NCI-H2029 treated with DMSO at 0.1 percent for 48 hours (cell line): ENCODE measurements at places on chromosomes 16 and 17.

DNA sequence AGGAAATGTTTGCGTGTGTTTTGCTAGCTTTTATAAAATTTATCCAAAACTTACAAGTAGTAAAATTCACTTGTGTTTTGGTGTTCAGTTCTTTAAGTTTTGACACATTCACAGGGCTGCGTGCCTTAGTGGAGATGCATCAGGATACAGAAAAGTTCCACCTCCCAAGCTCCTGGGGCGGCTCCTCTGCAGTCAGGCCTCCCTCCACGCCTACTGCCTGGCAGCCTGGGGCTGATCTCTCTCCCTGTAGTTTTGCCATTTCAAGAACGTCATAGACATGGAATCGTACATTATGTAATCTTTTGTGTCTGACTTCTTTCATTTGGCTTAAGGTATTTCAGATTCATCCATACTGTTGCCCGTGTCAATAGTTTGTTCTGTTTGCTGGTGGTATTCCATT, 27.2 kb upstream of the IRF8 start:
- DNase-seq: no peak

GRCh38 chr17:17196776-17197175, 9.4 kb downstream of the PLD6 start:
- DNase-seq: no peak

DNA sequence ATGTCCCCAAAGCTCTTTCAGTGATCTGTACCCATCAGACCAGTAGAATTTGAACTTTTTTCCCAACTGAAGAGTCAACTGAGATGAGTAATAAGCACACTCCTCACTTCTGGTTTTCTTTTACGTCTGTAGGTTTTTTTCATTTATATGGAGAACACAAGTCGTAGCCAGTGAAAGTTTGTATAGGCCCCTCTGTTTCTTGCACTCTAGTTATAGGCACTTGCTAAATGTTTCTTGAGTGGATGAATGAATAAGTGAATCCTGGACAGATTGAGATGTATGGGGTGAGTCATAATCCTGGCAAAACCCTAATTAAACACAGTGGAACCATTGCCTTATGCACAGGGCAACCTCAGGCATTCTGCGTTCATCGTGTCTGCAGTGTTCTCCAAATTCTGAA, 193.7 kb upstream of the TBX2 start:
- DNase-seq: no peak

DNA sequence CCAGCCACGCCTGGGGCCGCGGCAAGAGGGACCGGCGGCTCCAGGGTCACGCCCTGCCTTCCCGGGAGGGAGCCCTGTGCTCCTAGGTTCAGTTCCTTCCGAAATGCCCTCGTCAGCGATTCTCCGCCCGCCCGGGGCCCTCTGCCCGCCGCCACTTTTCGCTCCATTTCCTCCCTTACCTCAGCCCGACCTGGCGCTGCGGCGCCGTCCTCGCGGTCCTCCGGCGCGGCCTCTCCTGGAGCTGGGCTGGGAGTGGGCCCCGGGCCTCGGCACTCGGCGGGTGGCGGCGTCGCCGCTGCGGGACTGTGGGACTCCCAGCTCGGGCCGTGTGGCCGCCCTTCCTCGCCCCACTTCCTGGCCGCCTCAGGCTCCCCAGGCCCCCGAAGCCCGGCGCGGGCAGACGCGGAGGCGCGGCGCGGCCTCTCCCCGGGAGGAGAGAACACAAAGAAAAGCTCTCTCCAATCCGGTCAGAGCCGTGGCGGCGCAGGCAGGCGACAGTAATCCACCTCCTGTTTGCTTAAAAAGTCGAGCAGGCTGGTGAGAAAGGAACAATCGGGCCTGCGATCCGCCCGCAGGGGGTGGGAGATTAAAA, 1.6 kb downstream of the BAHCC1 start:
- no peak for DNase-seq

DNA sequence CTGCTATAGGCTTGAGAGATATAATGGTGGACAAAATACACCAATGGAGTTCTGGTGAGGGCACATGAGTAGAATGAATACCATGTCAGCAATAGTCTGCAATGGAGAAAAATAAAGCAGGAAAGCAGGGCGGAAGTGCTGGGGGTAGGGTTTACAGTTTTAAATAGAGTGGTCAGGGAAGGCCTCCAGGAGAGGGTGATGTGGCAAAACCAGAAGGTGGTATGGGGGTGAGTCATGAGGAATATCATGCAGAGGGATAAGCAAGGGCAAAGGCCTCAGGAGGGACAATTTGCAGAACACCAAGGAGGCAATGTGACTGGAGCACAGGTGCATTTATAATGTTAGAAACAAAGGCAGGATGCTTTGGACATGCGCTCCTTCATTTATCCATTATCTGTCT, 102.0 kb downstream of the ITFG1 start:
- no peak for DNase-seq

GRCh38 chr17:34370376-34370996, 7.5 kb upstream of the CCL1 start:
- DNase-seq: no peak

GRCh38 chr17:44608727-44609435, 47.4 kb upstream of the MEIOC start:
- DNase-seq: peak; percentile 68

DNA sequence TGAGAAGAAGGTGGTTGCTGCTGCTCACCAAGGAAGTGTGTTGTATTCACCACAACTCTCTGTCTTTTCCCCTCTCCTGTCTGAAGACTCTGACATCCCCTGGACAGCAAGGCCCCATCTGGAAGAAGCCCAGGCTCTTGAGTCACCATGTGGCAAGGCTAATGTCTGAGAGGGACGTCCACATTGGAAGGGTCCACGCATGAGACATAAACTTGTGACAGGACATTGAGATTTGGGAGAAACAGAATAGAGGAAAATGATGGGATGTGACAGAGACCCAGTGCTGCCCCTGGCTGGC, 176.5 kb downstream of the IRF8 start:
- DNase-seq: no peak

DNA sequence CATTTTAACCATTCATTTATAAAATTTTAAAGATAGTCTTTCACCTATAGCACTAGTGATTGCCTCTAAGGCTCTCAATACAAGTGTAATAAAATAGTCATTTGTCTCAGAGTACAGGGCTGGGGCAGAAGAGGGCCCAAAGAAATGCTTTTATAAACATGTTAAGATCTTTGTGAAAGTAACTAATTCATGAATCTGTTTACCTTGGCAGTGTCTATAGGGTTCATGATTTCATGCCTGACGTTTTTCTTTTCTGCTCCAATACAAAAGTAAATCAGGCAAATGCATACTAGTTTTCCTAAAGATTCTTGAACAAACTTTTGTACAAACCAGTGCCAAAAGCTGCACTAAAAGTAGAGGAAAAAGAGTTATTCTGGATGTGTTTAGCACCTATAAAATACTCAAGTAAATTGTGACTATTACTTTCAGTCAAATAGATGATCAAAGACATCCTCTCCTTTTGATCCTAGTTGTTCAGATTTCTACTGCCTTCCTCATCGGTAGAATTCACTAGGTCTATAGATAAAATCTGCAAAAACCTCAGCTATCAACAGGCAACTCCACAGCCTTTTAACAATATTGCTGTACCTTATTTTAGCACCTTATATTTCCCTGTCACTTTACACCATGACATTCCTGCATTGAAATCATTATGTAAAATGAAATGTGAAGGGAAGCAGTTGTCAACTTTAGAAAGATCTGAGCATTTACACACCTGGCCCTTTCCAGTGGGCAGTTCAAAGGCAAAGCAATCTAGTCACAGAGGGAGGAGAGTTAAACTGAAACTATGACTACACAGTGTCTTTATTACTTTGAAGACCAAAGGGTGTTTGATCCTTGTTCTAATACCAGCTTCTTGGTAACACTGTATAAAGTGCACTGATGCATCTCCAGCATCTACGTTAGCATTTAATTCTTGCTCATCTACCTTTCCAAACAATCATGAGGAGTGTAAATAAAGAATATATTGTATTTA, 100.0 kb upstream of the MED13 start:
- no peak for DNase-seq

DNA sequence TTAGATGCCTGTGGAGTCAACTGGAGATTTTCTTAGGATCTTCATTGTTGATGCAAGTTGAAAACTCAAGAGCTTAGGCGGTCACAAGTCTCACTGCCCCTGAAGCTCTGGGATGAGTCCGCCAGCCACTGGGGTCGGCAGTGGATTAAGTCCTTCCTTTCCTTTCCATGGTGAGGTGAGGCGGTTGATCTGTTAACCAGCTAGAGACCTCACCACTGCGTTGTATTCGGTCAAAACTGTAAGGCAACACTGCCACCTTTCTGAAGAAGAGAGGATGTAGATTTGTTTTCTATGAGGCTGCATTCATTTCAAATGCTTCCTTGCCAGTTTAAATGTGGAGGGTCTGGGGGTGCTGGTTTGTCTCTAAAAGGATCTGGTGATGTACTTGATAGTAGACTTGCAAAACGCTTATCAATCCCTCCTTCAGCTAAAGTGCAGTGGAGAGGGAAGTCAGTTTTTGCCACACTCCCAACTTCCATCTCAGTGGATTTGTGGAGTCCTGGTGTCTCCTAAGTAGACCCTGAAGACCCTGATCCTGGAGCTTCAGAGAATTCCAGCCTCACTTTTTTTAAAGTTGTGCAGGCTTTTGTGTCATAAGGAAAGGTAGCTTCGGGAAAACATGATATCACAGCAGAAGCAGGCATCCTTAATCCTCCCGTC, 1.7 kb downstream of the MYOCD start:
- no peak for DNase-seq

DNA sequence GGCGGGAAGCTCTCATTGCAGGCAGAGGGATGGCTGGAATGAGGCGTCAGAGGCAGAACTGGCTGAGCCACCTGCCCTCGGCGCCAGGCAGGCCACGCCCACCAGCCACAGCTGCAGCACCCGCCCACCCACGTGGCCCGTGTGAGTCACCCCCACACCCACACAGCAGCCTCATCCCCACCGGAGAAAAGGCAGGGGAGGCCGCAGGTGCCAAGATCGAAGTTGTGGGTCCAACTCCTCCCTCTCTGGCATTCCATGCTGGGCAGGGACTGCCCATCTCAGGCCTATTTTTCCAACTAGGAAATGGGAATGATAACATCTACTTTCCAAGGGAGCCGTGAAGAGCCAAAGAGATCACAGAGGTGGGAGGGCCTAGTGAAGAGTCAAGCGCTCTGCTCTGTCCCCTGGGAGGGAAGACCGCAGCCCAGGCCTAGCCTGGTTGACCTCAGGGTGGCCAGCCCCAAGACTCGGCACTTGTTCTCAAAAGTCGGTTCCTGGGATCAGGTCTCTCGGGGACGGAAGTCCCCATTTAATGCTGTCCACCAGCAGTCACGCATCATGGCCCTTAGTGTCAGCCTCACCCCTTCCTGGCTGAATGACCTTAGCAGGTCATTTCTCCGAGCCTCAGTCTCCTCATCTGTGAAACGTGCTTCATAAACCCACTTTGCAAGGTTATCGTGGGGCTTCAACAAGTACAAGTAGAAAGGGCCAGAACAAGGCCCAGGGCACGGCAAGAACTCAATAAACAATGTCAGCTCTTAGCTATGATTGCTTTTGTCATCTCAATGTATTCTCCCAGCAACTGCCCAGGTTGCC, at the start of gene TRPV3:
TRPV3 (minus strand) TSS at position 45 of the 816 bp plus-strand sequence. CDS start 2,962 bp downstream, outside the sequence.
- no peak for DNase-seq

DNA sequence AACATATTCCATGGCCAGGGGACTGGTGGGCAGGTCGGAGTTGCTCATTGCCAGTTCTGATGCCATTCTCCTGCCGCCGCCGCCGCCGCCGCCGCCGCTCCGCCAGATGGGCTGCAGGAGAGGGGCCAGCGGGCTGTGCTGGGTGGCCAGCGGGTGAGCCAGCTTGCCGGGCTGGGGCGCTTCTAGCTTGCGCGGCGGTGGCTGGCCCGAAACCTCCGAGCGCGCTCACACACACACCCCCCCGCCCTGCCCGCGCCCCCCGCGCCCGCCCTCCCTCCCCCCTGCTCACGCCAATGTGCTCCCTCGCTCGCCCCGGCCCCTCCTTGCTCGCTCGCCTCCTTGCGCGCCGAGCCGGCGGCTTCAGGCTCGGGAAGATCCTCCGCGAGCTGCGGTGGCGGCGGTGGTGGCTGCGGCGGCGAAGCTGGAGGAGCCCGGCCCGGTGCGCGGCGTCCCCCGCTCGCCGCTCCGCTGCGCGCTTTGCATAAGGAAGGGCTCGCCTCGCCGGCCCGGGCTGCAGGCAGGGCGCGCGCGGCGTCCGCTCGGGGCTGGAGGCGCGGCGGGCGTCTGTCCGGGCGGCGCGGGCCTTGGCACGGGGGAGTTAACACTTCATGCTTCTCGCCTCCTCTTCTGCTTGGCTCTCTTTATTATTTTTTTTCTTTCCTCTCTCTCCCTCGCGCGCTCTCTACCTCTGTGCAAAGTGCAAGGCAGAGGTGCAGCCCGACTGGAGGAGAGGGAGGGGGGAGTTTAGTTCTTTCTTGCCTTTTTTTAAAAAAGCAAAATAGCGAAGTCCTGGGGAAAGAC, 500 bp downstream of the MAF start:
- DNase-seq: no peak

DNA sequence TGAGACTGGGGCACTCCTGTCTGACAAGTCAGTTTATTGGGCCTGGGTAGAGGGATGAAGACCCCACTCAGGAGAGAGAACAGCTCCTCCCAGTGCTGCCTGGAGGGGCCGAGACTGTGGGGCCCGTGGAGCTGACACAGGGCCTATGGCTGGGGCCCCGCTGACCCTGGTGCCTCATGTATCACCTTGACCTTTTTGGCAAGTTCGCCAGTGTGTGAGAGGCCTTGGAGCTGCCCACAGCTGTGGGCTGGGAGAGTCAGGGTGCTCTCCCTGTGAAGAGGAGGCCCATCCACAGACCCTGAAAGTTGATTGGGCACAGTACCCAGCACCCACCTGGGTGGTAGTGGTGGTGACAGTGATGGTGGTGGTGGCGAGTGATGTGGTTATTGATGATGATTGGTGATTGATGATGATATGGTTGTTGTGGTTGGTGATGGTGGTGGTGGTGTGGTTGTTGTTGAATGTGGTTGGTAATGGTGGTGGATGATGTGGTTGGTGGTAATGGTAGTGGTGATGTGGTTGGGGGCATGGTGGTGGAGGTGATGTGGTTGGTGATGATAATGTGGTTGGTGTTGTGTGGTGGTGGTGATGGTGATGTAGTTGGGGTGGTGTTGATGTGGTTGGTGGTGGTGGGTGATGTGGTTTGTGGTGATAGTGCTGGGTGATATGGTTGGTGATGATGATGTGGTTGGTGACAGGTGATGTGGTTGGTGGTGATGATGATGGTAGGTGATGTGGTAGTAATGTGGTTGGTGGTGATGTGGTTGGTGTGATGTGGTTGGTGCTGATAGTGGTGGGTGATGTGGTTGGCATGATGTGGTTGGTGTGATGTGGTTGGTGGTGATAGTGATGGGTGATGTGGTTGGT, 29.1 kb downstream of the BAHCC1 start:
- DNase-seq: no peak

DNA sequence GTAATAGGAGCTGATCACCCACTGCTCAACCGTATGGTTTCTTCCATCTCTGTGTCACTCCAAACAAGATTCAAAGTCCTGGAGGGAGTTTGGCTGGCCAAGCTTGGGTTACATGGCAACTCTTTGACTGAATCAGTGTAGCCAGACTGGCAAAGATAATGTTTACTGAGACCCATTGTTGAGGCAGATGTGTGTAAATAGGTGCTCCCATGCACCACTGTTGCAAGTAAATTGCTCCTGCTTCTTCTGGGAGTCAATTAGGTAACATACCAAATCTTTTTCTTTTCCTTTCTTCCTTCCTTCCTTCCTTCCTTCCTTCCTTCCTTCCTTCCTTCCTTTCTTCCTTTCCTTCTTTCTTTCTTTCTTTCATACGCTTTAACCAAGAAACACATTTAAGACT, 86.3 kb upstream of the DHX40 start:
- DNase-seq: no peak
